ENCODE measurements at places on chromosomes 5 and 9.

DNA sequence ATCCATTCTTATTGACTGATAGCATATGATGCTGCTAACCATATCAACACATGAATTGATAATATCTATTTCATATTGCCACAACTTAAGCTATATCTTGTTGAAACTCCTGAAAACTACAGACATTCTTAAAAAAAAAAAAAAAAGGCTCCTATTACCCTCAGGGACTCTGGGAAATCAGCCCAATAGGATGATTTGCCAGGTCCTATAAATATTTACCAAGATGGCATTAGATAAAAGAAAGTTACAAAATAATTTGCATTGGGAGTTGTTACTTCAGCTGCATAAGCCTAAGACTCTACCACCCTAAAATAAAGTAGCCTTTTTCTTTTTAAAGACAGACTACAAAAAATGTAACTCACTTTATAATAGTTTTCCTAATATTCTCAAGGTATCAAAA lies 84.4 kb downstream of the CDO1 start:
- no peak for DNase-seq

- peak; percentile 68 for DNase-seq
These were observed 2.3 kb downstream of the ANXA2R start for GRCh38 chr5:43037636-43038495.

DNA sequence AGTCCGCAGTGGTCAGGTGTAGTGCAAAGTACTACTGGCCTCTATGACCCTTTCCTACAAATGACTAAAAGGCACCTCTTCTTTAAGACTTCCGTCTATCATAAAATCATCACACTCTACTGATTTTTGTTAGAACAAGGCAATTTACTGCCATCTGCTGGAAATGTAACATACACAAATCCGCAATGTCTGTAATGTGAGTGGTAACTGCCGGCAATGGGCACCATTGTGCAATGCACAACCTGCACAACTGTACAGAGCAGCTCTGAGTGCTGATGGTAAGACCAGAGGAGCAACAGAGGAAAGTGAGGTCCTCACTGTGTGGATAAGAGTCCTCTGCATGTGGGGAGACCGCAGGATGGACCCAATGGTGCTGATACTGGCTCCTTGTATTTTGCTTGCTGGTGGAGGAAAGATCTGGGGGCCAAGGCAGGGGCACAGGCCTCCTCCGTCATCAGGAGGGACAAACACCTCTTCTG lies 103.7 kb downstream of the ATPSCKMT start:
- no peak for DNase-seq

GRCh38 chr5:170534941-170535340 lies 31.1 kb downstream of the KCNIP1 start:
- DNase-seq = no peak

DNA sequence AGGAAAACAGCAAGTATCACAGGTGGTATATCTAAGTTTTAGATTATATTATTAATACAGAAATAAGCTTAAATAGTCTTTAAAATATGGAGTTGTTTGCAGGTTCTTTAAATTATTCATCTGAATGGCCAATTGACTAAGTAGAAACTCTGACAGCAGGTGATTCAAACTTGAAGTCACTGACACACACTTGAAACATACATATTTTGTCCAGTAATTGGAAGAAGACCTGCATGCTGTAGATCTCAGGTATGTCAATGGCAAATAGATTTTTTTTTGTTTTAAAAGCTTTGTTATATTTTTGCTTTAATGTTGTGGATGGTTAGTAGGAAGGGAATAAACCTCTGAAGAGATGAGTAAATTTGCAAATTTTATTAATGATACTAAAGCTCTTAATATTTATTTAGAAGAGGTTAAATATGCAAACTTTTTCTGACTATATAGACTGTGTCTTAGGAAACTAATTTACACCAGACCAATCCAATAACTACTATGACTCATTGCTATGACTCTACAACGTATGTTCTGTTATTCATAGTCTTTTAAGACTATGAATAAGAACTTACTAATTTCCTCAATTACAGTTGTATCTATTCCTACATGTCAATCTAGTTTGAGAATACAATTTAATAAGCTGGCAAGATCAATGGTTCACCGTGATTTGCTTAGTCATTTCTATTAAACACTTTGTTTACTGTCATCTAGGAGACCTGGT lies 53.9 kb upstream of the RORB start:
- DNase-seq = no peak

GRCh38 chr5:33892620-33893137 lies 889 bp upstream of the ADAMTS12 start:
- no peak for DNase-seq

Data from central memory CD4-positive, alpha-beta T cell (primary cell).